Activated T-helper 1 cell treated with anti-CD3 and anti-CD28 coated beads, Interleukin-2, amount 50 U/mL, for 16 hours (primary cell): ENCODE measurements at places on chromosomes 1 and 21.

DNA sequence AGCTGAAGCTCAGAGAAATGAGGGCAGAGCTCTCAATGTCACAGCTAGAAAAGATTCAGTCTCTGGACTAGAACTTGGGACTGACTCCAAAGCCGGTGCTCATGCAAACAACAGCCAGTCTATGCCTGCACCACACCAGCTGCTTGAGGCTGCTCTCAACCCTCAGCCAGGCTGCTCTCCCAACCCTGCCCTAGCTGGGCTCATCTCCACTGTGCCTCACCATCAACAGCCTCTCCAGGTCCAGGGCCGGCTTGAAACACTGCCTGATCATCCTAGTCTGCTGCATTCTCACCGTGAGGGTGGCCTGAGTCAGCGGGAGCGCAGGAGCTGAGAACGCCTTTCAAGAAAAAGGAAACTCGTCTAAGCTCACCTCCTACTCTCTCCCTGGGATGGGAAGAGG is 94.5 kb downstream of the PTPRU start:
- DNase-seq, result no peak

GRCh38 chr1:180530501-180530900 is 28.1 kb upstream of the ACBD6 start:
- no peak for DNase-seq

DNA sequence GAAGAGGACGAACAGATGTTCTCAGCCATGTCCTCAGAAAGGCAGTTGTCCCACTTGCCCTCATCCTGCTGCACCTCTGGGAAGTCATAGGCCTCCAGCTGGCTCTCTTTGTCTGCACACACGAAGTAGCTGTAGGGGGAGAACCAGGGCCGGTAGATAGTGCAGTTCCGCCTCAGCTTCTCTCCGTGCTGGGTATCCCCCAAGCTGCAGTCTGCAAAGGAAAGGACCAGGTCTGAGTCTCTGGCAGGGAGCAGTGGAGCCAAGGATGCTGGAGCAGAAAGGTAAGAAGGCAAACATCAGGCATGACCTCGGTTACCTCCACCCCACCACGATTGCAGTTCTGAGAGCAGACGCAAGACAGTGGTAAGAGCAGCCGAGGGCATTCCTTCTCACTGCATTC is 2.2 kb downstream of the SPATA46 start:
- DNase-seq, result no peak

- DNase-seq, result no peak
Observed at GRCh38 chr1:211127166-211127565, 6.8 kb downstream of the KCNH1 start.

DNA sequence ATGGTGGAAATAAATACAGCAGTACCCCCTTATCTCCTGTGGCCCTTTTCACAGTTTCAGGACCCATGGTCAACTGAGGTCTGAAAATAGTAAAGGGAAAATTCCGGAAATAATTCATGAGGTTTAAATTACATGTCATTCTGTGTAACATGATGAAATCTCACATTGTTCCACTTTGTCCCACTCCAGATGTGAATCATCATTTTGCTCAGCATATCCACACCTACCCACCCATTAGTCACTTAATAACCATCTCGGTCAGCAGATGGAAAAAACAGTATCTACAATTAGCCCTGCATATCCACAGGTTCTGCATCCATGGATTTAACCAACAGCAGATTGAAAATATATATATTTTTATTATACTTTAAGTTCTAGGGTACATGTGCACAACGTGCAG is 86.9 kb upstream of the GORAB start:
- no peak for DNase-seq

DNA sequence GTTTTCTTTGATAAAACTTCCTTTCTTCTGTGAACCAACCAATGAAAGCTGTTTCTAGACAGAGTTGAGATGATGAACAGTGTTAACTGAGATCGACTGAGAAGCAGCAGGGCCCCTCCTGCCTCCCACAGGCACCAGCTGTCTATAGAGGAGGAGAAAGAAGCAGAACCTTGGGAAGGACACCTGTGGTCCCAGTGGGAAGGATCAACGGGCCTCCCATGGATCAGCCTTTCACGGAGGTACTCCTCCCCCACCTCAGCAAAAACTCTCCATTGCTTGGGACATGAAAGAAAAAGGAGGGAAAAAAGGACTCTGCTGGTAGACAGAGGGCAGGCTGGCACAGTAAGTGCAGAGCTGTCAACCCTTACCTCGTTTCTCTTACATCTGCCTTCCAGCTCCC is 40.5 kb downstream of the PLPPR5 start:
- DNase-seq, result no peak

- DNase-seq, result no peak
Observed at GRCh38 chr1:16122350-16122881, 33.5 kb downstream of the EPHA2 start.

GRCh38 chr1:27609210-27609555 is 5.2 kb upstream of the AHDC1 start:
- no peak for DNase-seq

- no peak for DNase-seq
Observed at GRCh38 chr1:91803123-91803522, 82.8 kb downstream of the TGFBR3 start.

DNA sequence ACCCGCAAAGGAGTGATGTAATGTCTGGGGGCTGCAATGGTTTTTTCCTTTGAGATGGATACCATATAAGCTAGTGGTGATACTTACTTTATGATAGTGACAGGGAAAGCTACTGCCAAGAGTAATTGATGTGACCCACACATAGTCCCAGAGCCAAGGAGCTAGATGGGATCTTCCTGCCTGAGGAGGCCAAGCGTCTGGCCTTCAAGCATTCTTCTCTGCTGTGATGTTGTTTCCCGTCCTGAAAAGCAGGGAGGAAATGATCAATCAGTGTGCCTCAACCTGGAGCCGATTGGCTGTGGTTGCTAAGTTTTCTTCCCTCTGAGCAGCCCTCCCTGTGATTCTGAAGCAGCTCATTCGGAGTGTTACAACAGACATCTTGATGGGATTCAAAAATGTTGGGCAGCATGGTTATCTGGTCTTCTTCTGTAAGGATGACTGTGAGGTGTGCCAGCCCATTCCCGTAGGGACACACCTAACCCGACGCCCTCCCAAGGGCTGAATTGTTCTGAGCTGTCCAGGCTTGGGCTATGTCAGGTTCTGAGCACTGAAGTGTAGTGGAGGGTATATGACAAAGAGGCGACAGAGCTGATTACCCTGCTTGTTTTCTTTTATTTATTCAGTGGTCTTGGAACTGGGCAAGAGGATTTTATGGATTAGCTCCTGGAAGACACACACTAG is 56.7 kb downstream of the UCK2 start:
- DNase-seq, result no peak

GRCh38 chr21:45326169-45326851 is 38.6 kb upstream of the POFUT2 start:
- no peak for DNase-seq

GRCh38 chr1:19786988-19787423 is 12.7 kb downstream of the TMCO4 start:
- DNase-seq, result no peak

- DNase-seq, result no peak
Observed at GRCh38 chr1:157030728-157031127, 14.8 kb downstream of the ARHGEF11 start.

DNA sequence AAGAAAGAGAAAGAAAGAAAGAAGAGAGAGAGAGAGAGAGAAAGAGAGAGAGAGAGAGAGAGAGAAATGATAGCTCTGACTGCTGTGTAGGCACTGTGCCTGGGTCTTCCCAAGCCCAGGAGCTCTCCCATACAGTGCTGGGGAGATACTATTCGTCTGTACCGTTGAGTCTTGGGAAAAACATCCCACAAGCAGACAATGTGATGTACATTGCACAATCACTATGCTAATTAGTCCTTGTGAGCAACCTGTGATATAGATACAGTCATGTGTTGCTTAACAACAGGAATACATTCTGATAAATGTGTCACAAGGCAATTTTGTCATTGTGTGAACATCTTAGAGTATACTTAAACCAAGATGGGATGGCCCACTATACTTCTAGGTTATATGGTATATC is 381.0 kb downstream of the HHAT start:
- DNase-seq, result no peak

- DNase-seq, result no peak
Observed at GRCh38 chr1:70220517-70221237, 503 bp upstream of the SRSF11 start.

- no peak for DNase-seq
Observed at GRCh38 chr1:14693949-14694348, 95.5 kb downstream of the KAZN start.

GRCh38 chr1:221039616-221040015 is 160.4 kb downstream of the HLX start:
- DNase-seq, result no peak

GRCh38 chr1:209685821-209686220 is 10.6 kb downstream of the G0S2 start:
- no peak for DNase-seq

DNA sequence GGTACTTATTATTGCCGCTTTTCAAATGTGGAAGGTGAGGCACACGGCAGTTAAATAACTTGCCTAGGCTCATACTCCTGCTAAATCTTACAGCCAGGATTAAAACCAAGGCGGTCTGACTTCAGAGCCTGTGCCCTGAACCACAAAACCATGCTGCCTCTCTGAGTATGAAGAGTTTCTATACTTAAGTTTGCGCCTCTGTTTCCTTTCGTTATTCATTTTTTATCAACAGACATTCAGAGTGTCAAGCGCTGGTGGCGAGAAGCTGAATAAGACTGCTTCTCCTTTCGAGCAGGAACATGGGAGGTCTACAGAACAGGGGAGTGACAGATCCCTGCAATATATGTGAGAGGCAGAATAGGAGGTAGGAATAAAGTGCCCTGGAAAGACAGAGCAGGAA is 96.0 kb upstream of the DUSP10 start:
- DNase-seq, result no peak

GRCh38 chr1:219359126-219359525 is 185.4 kb downstream of the LYPLAL1 start:
- no peak for DNase-seq

DNA sequence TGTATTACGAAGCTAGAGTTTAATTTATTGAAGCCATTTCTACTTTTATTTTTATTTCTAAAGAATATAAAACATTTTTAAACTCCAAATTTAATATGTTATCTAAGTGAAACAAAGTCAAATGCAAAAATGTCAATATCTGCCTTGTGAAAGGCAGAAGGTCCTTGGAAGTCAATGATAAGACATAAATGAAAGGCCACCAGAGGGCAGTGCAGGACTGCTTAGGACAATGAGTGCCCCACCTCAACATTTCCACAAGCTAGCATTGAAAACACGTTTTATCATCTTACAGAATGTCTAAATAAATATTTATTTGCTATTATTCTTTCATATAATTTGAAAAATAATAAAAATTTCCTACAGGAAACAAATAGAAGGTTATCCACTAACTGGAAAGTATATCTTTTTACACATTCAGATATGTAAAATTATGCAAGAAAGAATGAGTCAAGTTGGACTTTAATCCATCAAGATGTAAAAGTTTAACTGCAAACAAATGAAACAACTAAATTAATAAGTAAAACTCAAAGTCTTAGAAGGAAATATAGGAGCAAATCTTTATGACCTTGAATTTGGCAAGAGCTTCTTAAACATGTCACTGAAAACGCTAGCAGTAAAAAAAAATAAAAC is 140.1 kb upstream of the FMN2 start:
- DNase-seq, result no peak

- DNase-seq, result no peak
Observed at GRCh38 chr1:43152866-43153265, 19.2 kb downstream of the EBNA1BP2 start.

GRCh38 chr1:38834937-38835827 is 24.4 kb downstream of the RRAGC start:
- DNase-seq, result no peak

DNA sequence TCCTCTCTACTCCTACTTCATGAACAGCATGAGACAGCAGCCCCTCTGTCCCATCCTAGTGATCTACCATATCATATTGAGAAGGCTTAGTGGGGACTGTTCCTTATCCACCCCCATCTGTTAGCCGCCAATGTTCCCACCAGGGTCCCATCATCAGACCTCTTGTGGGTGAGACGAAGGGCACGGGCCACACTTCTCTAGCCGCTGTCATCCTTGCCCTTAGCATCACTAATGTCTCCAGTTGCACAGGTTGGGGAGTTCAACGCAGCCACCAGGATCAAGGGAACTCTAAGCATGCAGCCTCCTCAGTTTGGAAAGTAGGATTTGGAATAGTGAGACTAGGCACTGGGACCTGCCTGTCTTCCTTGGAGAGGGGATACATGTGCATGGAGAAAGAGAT is 20.1 kb downstream of the INKA2 start:
- DNase-seq, result no peak

- DNase-seq, result no peak
Observed at GRCh38 chr1:167119696-167120095, 25.8 kb downstream of the STYXL2 start.

- no peak for DNase-seq
Observed at GRCh38 chr21:36325373-36326010, 5.5 kb downstream of the MORC3 start.

DNA sequence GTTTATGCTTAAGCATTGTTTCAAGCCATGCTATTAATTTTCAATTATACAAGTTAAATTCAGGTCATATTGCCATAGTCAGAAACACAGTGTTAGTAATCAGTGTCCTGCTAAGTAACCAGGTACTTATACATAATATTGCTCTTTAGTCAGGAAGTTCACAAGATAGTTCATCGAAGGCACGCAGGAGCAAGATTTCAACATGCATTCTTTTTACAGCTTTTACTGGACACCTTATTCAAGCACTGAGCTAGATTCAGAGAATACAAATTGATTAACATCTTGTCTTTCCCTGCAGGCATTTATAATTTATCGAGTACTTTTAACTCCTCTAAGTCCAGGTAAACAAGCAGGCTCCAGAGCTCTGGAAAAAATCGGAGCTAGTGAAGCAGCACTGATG is 202.3 kb upstream of the BRINP3 start:
- DNase-seq, result no peak

GRCh38 chr1:228313536-228314277 is 92.9 kb downstream of the TRIM11 start:
- DNase-seq, result no peak
